NCI-H2081 treated with DMSO at 0.1 percent for 48 hours (cell line): ENCODE measurements at places on chromosomes 3 and 15.

DNA sequence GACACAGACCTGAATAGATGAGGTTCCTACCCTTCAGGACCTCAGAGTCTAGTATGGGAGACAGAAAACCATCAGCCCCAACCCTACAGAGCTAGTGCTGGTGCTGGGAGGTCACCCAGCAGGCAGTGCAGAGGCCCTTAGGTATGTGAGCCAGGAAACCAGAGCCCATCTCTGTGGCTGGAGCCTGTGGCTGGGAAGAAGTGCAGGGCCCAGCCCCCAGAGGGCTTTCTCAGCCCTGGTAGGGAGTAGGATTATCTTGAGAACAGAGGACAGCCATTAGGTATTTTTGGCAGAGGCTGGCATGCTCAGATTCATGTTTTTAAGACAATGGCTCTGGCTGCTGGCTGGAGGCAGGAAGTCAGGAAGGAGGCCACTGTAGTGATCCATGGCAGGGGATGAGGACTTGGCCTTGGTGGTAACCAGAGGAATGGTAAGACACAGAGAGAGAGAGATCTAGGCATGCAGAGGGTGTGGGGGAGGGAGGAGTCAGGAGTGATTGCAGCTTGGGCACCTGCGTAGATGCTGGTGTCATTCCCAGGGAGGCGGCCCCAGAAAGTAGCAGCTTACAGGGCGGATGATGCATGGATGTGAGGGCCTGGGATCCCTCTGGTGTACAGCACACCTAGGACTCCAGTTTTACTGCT is 220.9 kb upstream of the EIF1B start:
- DNase-seq, result no peak

GRCh38 chr3:194313560-194314387 is 37.4 kb downstream of the CPN2 start:
- DNase-seq, result no peak

DNA sequence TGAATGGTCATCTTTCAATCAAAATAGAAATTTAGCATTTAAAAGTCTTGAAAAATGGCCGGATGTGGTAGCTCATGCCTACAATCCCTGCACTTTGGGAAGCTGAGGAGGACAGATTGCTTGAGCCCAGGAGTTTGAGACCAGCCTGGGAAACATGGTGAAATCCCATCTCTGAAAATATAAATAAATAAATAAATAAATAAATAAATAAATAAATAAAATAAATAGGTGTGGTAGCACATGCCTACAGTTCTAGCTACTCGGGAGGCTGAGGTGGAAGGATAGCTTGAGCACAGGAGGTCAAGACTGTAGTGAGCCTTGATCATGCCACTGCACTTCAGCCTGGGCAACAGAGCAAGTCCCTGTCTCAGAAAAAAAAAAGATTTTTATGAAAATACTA is 25.9 kb downstream of the SLC30A4 start:
- DNase-seq, result no peak

DNA sequence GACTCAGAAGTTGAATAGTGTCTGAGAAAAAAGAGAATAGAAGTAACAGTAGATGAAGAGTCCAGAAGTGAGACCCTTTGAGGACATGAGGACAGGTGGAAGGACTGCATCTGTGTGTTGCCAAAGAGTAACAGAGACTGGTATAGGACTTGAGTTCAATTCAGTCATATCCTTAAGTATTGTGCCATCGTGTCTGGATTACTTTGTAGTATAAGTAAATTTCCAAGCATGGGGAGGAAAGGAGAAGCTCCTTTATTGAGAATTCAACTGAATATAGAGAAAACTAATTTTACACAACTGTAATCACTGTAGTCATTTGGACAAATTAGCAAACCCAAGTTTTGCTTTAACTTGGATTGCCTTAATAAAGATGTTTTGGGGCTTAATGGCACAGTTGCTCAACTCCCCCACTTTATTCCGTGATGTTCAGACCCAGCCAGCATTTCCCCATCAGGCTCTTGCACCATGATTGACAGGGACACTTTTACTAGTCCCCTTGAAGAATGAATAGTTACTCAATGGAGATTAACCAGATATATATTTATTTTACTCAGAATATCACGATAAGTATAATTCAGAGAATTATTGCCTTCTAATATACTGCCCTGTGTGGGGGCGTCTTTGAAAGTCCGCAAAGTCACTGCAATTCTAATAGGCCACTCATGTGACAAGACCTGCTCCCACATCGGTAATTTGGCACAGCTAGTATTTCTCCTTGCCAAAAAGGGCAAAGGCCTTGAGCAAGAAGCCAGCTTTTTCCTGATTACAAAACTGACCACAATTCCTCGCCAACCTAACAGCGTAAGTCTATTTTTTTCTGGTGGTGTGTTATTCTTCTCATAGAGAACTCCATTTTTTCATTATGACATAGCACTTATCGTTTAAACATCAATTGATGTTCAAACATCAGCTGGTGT is 61.3 kb downstream of the PPARG start:
- DNase-seq, result no peak

DNA sequence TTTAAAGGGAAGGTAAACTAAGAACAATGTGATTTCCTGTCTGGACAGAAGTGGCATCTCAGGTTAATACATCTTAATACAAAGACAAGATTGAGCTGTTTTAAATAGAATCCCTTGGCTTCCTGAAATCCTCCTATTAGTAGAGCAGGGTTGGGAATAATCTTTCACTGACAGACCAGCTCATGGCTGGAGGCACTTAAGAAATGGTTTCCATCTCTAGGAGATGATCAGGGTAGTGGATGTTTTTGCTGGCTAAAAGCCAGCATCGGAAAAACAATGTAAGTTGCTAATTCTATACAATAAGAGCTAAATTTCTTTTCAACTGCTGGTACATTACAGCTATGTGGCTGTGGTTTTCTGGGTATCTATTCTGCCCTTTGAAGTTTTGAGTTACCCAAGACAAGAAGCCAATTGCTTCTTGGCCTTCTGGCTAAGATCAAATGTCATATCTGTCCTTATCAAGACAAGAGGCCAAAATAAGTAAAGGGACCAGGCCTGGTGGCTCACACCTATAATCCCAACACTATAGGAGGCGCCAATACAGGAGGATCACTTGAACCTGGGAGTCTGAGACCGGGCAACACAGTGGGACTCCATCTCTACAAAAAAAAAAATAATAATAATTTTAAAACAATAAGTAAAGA is 49.6 kb downstream of the SHQ1 start:
- no peak for DNase-seq

GRCh38 chr3:31392568-31392967 is 140.2 kb upstream of the STT3B start:
- DNase-seq, result no peak

DNA sequence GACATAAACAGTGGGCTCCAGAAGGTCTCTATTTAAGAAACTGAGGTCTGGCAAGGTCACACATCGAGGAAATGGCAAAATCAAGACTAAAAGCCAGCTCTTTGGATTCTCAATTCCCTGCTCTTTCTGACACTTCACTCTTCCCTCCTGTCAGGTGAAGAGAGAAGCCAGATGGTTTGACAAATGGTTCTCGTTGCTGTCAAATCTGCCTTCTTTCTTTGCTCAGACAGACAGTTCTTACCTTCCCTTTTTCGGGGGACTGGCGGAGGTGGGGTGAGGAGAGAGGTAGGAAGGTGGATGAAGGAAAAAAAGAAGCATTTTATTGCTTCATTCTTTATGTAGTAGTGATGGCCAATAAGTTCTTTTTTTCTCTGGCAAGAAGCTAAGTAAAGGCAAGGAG is 133.4 kb downstream of the LPP start:
- DNase-seq, result no peak

DNA sequence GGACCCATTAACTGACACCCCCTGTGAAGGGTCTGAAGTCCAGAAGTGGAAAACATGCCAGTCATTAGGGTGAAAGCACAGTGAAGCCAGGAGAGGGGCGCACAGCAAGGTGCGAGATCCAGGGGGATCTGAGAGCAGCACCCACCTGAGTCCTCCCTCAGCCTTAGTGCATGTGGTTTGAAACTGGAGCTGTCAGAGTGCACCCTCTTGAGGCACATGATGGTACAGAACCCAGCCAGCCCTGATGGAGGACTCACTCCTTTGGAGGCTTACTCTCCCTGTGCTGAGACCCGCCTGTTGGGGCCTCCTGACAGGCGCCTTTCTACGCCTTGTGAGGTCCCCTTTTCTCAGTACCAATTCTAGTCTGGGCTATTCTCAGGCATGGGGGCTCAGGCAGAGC is 77.8 kb downstream of the IL20RB start:
- no peak for DNase-seq

DNA sequence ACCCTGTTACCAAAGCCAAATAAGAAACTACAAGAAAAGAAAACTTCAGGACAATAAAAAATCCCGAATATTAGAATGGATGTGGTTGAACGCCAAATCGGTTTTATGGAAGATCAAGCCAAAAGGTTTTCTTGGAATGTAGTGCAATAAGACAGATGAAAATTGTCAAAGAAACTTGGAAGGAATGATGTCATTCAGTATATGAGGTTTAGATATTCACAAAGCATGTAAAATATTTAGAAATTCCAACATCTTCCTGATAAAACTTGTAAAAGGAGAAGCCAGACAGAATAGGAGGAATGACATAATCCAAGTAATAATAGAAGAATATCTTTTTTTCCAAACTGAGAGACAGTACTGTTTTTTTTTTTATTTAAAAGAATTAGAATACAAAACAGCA is 130.3 kb upstream of the ZPLD1 start:
- no peak for DNase-seq

DNA sequence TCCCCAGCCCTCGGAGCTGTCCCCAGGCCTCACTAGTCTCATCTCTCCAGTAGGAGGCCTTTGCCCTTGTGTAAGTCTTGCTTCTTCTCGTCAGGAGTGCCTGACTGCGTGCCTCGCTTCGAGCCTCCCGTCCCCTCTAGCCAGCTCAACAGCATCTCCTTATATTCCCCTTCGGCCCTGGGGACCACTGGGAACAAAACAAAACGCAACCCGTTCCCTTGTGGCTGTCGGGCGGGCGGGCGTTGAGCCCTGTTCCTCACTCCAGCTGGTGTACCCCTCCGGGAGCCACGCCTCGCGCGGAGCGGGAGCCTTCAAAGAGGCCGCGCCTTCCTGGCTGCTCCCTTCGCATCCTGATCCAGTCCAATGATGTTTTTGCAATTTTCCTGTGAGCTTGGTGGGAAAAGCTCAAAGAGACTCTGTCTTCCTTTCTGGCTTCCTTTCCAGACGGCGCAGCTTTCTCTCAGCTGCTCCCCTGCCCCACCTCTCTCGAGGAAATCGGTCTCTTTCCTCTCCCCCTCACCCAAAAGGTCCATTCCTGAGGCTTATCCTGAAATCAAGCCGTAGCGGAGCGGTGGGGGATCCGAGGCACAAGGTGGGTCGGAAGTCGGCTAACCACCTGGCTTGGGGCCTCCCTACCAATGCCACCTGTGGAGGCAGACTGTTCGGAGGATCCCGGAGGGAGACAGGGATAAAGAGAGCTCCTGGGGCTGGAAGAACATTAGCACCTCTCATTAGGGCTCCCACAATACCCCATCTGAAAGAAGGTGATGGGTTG is 33.4 kb upstream of the SRP14 start:
- DNase-seq, result no peak

DNA sequence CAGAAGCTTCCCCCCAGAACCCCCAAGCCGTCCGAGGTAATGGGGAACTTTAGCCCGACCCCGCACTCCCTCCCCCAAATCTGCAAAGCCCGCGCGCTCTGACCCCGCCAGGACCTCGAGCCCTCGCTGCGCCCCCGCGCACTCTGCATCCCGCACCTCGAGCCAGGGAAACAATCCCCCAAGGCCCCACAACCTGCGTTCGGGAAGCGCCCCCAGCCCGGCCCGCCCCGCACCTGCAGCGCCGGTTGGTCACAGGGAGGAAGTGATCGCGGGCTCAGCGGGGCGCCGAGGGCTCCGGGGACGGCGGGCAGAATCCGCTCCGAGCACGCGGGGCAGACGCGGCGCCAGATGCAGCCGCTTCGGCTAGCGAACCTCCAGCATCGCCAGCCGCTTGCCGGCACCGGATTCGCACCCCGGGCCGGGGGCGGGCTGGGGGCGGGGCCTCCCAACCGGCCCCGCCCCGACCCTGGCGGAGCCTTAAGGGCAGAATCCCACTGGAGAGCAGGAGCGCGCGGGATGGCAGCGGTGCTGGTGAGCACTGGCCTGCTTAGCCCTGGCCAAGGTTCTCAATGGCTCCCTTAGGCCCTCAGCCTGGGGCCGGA is at the start of gene CAMKV:
Gene CAMKV, minus strand, starts transcription at position 382 of the 602 bp plus-strand sequence. CDS start 7,518 bp downstream, outside the sequence.
- no peak for DNase-seq

- DNase-seq, result no peak
Measured at GRCh38 chr3:14680115-14680514, 5.2 kb downstream of the C3orf20 start.

GRCh38 chr15:88399021-88399685 is 68.0 kb downstream of the MRPL46 start:
- DNase-seq, result no peak

DNA sequence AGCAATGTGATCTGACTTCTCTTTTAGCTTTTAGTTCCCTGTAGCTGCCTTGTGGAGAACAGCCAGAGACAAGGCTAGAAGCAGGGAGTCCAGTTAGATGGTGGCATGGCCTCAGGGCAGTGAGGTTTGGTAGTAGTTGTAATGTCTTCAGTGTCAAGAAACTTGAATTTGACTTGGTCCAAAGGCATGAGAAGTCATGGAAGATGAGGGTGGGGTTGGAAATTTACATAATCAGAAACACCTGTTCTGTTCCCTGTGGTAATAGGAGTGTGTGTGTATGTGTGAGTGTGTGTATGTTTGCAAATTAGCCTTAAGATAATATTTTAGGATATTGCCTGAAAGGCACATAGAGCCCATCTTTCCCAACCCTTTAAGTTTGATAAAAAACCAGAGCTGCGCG is 55.2 kb upstream of the GCNT3 start:
- DNase-seq, result no peak

GRCh38 chr15:97972366-97972765 is 11.9 kb downstream of the ARRDC4 start:
- no peak for DNase-seq

DNA sequence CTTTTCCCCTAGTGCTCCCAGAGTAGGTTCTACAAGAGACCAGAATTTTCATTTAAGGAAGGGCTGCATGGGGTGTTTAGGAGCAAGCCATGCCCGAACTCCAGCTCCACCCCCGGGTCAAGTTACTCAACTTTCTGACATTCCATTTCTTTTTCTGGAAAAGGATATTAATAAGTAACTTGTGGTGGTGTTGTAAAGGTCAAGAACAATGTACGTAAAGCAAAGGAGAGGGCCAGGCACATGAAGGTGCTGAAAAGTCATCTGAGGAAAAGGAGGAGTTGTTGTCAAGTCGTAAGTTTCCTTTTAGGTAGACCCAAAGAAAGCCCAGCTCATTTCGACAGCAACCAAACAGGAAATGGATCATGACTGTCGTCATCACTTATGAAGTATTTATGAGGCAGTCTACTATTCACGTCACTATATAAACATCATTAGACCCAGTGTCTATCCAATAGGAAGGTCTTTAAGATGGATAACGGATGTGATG is 319.6 kb upstream of the IL12A start:
- no peak for DNase-seq

DNA sequence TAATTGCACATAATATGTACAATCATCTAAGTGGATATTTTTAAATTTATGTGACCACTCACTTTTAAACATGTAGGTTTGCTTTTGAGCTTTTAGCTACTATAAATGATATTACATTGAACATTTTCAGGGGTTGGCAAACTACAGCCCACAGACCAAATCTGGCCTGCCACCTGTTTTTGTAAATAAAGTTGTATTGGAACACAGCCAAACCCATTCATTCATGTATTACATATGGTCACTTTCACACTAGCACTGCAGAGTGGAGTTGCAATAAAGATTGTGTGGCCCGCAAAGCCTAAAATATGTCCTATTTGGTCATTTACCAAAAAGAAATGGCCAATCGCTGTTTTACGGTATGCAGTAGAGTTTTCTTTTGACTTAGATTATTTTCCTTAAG is 21.2 kb downstream of the CMTM7 start:
- no peak for DNase-seq

- DNase-seq, result no peak
Measured at GRCh38 chr3:156750874-156751245, 75.3 kb upstream of the LEKR1 start.
